ENCODE measurements at places on chromosomes 13 and 19.

DNA sequence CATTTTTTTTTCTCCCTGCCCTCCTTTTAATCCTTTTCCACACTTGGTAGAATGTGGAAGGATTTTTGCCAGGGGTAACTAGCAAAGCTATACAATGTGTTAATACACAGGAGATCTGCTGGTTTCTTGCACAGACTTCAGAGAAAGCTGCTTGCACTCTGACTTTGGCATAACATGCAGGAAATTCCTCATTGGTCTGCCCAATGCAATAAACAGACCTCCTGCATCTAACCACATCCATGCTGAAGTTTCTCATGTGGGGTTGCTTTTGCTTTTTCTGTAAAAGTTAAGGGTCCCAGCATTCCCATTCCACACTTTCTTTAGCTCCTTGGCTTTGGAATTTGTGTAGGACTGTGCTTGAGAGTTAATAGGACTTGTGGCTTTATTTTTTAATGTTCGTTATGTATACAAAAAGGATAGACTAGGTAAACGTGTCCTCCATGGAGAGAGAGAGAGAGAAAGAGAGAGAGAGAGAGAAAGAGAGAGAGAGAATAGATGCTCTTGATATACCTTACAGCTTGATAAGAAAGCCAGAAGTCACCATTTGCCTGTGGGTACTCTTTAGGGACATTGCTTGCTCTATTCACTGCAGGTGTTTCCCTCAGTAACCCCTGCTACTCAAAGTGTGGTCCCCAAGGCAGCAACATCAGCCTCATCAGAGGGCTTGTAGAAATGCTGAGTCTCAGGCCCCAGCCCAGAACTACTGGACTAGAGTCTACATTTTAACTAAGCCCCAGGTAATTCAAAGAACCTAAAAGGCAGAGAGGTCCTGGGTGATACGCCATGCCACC, 170.5 kb downstream of the SHISA2 start:
- DNase-seq, result peak; percentile 85

- DNase-seq, result no peak
Measured at GRCh38 chr13:26257049-26257448, 3.1 kb downstream of the CDK8 start.

DNA sequence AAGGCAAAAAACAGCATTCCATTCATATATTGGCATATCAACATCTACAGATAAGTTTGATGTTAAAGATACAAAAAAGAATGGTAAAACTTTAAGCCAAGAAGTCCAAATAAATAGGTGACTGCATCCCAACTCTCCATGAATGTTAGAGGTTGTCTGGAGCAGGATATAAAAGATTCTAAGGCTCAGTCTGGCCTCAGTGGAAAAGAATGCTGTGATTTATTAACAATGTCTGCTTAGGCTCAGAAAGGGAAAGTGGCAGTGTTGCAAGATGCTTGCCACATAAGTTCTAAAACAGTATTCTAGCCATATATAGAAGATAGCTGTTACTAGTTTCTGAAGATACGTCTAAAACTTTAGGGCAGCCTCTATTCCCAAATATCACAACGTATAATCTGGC, 179.8 kb upstream of the NBEA start:
- DNase-seq, result no peak

GRCh38 chr19:54255105-54255775, 1.8 kb downstream of the LILRB5 start:
- DNase-seq, result no peak

DNA sequence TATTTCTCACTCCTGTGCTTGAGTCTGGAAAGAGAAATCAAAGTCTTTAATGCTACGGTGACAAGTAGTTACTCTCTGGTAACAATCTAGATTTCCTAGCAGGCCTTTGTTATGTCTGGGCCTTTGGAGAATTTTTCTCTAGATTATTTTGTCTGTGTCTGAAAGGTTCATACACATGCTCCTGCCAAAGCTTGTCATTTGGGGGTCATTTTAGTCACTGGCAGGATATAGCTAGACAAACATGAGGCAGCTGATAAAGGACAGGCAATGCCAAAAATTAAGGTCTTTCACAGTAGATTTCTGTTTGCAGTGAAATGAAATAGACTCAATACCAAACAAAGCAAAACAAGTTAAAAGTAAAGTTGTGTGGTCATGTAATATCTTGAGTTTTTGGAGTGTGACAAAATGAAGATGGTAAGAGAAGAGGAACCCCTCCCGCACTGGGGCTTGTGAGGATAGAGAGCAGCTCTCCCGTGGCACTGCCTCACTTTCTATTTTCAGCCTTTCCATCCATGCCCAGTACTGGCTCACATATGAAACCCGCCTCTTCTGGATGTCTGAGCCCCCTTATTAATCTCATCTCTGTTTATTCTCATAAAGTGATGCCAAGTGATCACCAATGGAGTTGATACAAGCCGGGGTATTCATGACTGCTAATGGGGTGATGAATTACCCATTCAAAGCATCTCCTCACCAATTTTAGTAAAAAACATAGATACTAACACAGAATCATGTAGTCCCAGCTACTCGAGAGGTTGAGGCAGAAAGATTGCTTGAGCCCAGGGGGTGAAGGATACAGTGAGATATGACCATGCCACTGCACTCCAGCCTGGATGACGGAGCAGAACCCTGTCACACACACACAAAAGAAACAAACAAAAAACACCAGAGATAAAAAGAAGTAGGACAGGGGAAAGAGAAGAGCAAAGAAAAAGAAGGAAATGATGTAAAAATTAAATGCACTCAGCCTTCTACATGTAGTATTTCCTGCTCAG, 389.3 kb downstream of the FGF14 start:
- no peak for DNase-seq

All from Jurkat, Clone E6-1 (cell line).